ENCODE measurements at places on chromosomes 1 and 21. TPM values are rescaled to one million over a fixed set of nuclear protein-coding genes. Genes with fewer than 3 reads are reported as not detected.

The ZZZ3 gene
- total RNA-seq: 54.3 TPM

GRCh38 chr21:36297938-36298572, 21.9 kb upstream of the MORC3 start:
- no peak for DNase-seq

- no peak for DNase-seq
These were observed 283.4 kb downstream of the ASTN1 start for GRCh38 chr1:176880955-176881595.

- DNase-seq: no peak
These were observed 72.6 kb upstream of the TARDBP start for GRCh38 chr1:10939654-10940450.

DNA sequence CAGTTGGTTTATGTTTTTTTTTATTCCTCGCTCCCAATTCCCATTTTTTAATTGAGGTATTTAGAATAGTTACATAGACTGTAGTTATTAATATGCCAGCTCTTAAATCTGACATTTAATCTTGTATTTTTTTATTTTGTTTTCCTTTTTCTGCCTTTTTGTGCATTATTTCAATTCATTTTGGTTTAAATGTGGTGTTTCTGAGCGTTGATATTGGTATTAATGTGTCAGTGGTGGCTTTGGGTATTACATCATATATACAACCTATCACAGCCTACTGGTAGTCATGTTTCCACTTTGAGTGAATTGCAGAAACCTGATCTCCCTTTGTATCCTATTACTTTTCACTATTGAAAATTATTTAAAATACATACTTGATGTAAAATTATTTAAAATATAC, 1027.3 kb downstream of the KCNT2 start:
- DNase-seq: no peak

All from osteocyte (in vitro differentiated cells).